ENCODE measurements at places on chromosomes 4 and X.
A peak's percentile ranks its signal among the peaks of the same experiment; 100 is the strongest.

DNA sequence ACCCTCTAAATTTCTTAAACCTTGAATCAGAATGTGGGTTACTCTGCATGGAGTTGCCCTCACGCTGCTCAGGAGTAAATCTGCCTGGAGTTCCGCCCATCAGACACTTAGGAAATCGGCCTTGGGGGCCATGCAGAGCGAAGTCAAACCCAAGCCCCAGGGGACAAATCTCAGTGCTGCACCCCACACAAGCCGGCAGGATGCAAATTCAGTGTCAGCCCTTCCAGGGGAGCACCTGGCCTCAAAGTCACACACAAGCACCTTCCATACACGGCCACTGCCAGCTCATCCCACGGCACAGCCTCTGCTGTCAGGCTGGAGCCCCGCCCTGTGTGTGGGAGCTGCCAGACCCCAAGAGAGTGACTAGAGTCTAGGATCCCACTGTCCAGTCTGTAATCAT is 27.4 kb downstream of the RNF212 start:
- no peak for DNase-seq

GRCh38 chr4:181971411-181971810 is 271.8 kb upstream of the TENM3 start:
- no peak for DNase-seq

DNA sequence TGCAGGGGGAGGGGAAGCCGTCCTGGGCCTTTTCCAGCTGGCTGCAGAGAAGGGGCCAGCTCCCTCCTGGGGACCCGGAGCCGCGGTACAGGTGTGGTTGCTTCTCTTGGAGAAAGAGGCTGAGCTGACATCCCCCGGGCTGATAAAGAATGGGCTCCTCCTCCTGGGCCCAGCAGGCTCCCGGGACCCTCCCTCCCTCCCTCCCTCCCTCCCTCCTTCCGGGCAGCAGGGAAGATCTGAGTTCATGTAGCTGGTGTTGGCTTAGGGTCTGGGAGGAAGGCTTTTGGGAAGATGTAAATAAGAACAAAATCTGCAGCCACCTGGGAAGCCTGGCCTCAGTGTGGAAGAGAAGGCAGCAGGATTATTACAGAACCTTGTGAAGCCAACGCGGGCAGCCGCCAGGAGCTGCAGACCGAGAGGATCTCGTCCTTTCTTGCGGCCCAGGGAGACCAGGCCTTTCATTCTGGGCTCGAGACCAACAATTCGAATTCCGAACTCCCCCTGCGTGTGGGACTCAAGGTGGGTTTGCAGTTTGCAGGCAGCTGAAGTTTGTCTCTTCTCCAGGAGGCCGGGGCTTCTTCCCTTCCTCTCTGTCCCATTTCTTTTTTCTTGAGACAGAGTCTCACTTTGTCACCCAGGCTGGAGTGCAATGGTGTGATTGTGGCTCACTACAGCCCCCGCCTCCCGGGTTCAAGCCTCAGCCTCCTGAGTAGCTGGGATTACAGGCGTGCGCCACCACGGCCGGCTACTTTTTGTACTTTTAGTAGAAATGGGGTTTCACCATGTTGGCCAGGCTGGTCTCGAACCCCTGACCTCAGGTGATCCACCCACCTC is at the start of gene PLCXD1:
Gene PLCXD1, plus strand, starts transcription at position 216 of the 834 bp plus-strand sequence. CDS start 2,807 bp downstream, outside the sequence.
- DNase-seq: peak; percentile 31

DNA sequence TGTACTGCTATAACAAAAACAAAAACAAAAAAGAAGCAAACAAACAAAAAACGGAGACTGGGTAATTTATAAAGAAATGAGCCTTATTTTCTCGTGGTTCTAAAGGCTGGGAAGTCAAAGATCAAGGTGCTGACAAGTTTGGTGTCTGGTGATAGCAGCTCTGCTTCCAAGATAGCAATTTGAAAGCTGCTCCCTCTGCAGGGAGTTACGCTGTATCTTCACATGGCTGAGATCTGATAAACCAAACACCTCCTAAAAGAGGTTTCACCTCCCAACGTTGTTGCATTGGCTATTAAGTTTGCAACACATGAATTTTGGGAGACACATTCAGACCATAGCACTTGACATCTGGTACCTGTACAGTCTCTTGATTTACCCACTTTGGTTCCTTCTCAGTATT is 854.2 kb downstream of the CENPC start:
- no peak for DNase-seq

GRCh38 chr4:186104890-186105646 is 564 bp downstream of the FAM149A start:
- DNase-seq: no peak

DNA sequence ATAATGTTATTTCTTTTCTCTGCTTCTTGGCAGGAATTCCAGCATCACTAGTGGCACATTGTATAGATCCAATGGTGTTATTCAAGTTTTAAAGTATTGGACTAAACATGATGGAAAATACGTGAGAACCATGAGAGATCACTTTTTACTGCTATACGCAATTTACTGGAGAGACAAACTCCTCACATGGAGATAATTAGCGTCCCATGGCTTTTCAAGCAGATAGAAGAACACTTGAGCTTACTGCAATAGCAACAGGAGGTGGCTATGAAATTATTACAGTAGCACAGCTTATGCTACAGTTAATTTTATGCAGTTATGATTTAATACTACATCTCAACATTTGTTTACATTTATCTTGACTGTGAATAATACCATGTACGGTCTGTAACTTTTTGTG is 11.9 kb upstream of the TMEM185A start:
- no peak for DNase-seq

DNA sequence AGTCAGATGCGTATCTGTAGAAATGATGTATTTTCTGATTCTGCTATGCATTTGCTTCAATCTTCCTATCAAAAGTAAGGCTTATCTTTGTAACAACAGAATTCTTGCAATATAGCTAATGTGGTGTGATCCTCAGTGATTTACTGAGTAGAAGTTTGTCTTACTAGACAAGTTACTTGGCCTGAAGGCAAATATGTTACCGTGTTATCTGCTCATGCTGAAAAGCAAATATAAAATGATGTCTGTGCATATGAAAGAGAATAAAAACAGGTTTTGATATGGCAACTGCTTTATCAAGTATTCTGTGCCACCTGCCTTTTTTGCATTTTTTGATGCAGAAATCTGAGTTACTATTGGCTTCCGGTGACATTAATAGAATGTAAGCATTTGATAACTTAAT is 92.6 kb downstream of the TIGD2 start:
- DNase-seq: no peak

- no peak for DNase-seq
Observed at GRCh38 chr4:180057891-180058671, 2185.1 kb upstream of the TENM3 start.

GRCh38 chr4:105838082-105838481 is 57.2 kb upstream of the NPNT start:
- no peak for DNase-seq

DNA sequence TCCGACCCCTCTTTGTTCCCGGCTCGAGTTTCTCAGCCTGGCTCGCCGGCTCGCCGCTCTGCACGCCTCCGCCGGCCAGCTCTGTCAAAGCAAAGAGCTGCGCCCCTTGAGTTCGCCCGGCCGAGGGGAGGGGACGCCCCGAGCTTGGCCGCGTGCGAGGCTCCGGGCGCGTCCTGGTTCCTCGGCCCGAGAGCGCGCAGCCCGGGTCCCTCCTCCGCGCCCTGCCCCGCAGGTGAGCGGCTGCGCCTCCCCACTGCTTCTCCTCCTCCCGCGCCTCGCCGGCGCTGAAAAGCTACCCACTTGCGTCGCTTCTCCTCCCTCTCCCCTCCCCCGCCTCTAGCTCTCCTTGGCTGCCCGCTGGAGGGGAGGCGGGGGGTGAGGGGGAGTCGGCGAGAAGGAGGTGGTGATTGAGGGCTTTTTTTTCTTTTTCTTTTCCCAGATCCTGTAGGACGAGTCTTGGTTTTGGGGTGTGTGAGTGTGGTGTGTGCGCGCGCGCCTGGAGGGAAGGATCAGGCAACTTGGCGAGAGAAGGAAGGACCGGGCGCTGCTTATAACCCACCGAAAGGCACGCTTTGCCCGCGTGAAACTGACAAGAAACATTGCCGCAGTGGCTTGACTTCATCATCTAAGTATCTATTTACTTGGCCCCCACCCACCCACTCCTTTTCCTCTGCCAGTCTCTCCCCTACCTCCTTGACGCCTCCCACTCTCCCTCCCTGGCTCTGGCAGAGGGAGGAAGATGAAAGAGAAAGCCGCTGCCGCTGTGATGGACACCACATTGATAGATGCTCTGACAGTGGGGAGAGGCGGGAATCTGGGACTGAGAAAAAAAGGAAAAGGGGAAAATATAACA is at the start of gene LEF1:
Gene LEF1, minus strand, starts transcription at position 262 of the 853 bp plus-strand sequence. CDS start 1,165 bp downstream, outside the sequence.
- no peak for DNase-seq

DNA sequence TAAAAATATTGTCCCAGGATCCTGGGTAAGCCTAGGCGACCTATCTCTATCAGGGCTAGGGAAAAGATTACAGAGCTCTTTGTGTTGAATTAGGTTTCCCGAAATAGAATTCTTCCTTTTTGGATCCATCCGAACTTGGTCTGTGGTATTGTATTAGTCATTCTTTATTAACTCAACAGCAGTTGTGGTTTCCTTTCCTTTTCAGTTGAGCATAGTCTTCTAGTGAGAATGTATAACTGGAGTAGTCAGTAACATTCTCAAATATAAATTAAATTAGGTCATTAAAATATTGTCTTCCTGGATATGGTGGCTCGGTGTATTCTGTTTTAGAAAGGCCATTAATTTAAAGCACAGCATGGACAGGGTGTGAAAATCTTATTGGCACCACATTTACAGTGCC is 520.4 kb downstream of the NLGN4X start:
- DNase-seq: no peak

- DNase-seq: no peak
Observed at GRCh38 chrX:147570483-147570882, 341.2 kb upstream of the FMR1 start.

GRCh38 chrX:105869701-105870100 is 47.4 kb downstream of the NRK start:
- DNase-seq: no peak

- DNase-seq: no peak
Observed at GRCh38 chr4:186170966-186171365, 20.4 kb upstream of the CYP4V2 start.

- no peak for DNase-seq
Observed at GRCh38 chr4:164856396-164856795, 20.6 kb upstream of the APELA start.

GRCh38 chrX:152276277-152276676 is 137.9 kb upstream of the MAGEA10 start:
- no peak for DNase-seq

DNA sequence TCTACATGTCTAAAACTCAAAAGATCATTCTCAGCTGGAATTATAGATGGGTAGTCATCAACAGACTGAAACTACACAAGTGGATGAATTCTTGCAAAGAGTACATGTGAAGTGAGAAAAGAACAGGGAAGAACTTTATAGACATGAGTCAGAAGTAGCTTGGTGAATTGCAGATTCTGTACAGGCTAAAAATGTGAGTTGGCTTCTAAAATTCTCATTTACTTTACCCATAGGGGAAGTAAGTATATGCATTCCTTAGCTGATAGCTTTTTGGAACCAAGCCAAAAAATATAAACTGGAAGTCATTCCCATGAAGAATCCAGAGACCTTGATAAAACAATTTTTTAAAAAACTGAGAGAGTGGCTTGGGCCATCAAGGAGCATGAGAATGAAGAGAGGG is 584.2 kb upstream of the FTHL17 start:
- DNase-seq: no peak

DNA sequence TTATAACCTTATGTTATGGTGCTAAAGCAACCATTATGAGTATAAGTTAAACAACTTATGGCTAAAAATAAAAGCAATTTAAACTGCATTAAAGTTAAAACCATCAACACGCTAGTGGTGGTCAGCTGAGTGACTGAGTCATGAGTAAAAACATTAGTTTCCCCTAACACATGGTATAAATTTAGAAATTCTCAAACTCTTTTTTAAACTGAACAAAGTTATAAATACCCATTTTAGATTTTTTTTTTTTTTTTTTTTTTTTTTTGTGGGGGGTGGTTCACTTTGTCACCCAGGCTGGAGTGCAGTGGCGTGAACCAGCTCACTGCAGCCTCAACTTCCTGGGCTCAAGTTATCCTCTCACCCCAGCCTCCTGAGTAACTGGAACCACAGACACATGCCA is 5.4 kb upstream of the BBS7 start:
- DNase-seq: no peak

- DNase-seq: no peak
Observed at GRCh38 chr4:69849969-69850368, 10.0 kb downstream of the SULT1E1 start.
